GM23248 (cell line): ENCODE measurements at places on chromosomes 3 and 15. TPM values are rescaled to one million over a fixed set of nuclear protein-coding genes. Genes with fewer than 3 reads are reported as not detected.

DNA sequence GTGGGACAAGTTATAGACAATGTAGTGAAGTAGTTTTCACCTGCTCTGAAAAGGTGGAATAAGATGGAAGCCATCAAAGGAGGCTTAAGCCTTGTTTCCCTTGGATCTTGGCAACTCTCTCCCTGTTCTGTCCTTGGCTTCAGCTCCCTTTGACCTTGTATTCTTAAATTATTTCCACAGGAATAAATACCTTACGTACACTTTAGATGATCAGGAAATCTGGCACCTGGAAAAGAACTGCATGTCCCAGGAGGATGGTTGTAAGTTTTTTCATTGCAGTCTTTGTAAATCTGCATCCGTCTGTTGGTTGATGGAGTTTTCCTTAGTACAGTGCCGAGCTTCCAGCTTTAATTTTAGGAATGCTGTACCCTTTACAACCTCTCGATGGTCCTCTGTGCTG lies 11.8 kb downstream of the ST6GAL1 start:
- peaks cover 11% of the 10 kb centered on the region for H3K27me3 ChIP-seq
- DNase-seq: no peak
- H3K4me3 ChIP-seq: no peak overlapping the region
- H3K27ac ChIP-seq: no peak overlapping the region
- H3K4me1 ChIP-seq: no peaks in the 10 kb centered on the region

The ATP13A5 gene
- total RNA-seq: not detected in 2 replicates

DNA sequence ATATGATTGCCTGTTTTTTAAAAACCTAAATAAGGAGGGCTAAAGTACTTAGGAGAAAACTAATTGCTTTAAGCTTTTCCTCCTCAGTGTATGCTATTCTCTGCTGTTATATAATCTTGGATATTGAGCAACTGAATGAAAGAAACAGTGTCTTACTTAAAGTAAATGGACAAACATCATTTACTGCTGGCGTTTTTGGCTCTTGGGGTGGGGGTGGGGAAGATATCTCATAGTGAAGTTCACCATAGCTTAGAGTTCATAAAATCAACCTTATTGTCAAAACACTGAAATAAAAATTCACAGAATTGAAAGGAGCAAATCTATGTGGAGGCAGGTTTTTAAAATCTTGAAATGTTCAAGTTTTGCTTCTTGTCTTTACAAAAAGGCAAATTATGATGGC lies 256.4 kb upstream of the SOX2 start:
- H3K36me3 ChIP-seq: no peaks in the 10 kb centered on the region
- no peaks in the 10 kb centered on the region for H3K4me1 ChIP-seq
- H3K4me3 ChIP-seq: no peak overlapping the region
- H3K27me3 ChIP-seq: no peaks in the 10 kb centered on the region

The TEX55 gene
- total RNA-seq: not detected in 2 replicates

DNA sequence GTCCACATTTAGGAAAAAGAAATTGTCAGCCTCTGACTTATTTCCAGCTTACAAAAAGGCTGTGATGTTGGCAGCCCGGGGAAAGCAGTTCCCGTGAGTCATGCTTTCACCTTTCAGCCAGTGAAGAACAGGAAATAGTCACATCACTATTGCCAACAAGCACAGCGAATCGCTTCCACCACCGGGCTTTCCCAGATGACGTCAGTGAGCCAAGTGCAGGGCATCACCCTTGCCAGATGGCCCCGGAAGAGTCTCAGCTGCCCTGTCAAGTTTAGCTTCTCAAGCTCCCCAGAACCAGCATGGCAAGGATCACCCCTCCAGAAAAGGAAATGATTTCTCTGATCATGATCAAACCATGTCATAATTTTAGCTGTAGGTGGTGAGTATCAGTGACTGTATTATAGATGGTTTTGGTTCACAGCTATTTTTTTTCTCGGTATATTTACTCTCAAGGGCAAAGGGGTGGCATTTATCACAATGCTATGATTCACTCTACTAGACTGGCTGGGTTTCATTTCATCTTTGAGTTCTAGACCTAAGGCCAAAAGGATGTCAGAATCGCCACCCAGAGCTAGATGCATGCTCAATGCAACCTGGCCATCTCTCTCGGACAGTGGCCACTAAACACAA lies 32.9 kb downstream of the B3GNT5 start:
- H3K4me3 ChIP-seq: 0 out of 2 replicates have a peak overlapping the region, but pooled peaks have one; percentile 12
- H3K27me3 ChIP-seq: no peaks in the 10 kb centered on the region
- H3K4me1 ChIP-seq: peaks cover 24% of the 10 kb centered on the region

The HYAL1 gene
- total RNA-seq: 0.51 TPM in 1 of 2 replicates, not detected in the other
